ENCODE measurements at places on chromosomes 2 and 18.

- no peak for DNase-seq
Observed at GRCh38 chr2:173881461-173881860, 83.7 kb downstream of the SP3 start.

DNA sequence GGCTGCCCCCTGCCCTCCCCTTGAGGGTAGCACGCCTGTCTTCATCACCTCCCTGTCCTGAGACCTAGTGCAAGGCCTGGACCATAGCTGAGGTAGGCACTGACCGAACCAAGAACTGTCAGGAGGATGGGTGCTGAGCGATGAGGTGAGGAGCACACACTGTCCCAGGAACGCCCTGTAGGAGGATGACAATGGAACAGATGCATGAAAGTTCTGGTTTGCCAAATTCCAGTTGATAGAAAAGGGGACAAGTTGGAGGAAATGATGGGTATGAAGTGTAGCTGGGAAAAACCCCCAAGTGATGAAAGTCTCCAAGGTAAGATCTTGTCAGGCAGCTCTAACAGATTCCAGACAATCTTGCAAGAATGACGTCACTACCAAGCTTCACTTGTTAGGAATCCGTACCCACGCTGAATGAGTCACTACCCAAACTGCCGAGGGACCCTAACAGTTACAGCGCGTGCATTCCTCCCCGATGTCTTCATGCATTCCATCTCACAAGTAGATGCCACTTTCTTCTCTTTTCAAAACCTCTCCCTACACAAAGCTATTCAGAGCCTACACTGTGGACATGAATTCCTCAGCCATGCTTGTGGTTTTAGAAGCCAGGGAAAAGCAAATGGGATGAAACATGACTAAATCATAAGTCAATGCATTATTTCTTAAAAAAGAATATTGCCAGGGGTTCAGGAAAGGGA, 27.6 kb downstream of the MRPL33 start:
- peak; percentile 21 for DNase-seq

DNA sequence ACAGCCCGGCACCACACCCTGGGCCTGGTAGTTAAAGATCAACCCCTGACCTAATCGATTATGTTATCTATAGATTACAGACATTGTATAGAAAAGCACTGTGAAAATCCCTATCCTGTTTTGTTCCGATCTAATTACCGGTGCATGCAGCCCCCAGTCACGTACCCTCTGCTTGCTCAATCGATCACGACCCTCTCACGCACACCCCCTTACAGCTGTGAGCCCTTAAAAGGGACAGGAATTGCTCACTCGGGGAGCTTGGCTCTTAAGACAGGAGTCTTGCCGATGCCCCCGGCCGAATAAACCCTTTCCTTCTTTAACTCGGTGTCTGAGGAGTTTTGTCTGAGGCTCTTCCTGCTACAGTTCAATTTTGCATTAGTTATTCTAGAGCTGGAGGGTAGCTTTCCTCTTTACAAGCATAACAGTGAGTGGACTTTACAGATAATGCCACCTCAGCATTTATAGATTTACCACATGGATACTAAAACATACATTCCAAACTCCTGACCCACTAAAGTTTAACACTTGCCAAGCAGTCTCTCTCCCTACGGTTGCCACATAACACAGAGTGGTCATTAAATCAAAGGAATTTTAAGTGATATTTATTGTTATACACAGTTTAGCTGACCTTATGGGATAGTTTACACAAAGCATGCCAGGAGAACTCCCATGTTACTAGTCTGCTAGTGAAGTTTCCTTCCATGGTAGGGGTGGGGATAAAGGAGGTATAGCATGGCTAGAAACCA, 101.0 kb downstream of the EVA1A start:
- no peak for DNase-seq

- no peak for DNase-seq
Observed at GRCh38 chr2:60954139-60954538, 63.4 kb upstream of the PEX13 start.
